Stimulated activated CD4-positive, alpha-beta T cell treated with anti-CD3 and anti-CD28 coated beads, Interleukin-4, amount 100 ng/mL, for 24 hours (primary cell): ENCODE measurements at places on chromosomes 2 and 18.

GRCh38 chr2:216463148-216463547 is 35.5 kb upstream of the RPL37A start:
- DNase-seq: no peak

DNA sequence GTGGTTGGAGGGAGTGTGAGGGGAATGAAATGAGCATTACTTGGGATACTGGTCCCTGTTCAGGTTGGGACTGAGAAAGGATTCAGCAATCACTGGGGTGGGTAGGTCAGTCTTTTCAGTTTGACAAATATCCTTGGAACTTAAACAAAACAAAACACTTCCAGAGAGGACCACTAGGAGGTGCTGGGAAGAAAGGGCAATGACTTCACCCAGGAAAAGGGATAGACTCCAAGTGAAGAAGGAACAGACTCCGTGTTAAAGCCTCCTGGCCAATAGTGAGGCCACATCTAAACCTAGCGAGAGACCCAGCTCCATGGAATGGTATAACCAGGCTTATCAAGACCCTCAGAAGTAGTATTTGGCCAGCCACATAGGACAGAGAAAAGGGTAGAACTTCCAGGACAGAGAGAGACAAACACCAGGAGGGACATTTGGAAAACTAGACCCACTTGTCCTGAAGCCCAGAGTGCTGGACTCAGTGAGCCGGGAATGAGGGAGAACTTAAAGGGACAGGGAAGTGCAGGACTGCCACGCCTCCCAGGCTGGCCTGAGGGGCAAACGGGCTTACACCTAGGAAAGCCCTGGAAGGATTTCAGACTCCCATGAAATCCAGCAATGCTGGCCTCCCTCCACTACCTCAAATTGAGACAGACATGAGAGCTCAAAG is 19.6 kb upstream of the KCNG3 start:
- no peak for DNase-seq

GRCh38 chr2:925309-925708 is 25.3 kb upstream of the SNTG2 start:
- no peak for DNase-seq

DNA sequence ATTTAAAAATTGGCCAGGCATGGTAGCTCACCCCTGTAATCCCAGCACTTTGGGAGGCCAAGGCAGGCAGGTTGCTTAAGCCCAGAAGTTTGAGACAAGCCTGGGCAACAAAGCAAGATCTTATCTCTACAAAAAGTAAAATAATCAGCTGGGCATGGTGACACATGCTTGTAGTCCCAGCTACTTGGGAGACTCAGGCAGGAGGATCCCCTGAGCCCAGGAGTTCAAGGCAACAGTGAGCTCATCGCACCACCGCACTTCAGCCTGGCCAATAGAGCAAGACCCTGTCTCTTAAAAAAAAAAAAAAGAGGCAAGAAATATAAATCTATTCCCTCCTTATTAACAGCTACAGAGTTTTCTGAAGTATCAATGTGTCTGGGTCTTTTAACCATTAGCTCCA is 51.9 kb downstream of the ESCO1 start:
- DNase-seq: no peak

- no peak for DNase-seq
Observed at GRCh38 chr2:64858541-64859311, 130.5 kb upstream of the SLC1A4 start.

- no peak for DNase-seq
Observed at GRCh38 chr2:227057060-227057459, 106.9 kb downstream of the COL4A4 start.

DNA sequence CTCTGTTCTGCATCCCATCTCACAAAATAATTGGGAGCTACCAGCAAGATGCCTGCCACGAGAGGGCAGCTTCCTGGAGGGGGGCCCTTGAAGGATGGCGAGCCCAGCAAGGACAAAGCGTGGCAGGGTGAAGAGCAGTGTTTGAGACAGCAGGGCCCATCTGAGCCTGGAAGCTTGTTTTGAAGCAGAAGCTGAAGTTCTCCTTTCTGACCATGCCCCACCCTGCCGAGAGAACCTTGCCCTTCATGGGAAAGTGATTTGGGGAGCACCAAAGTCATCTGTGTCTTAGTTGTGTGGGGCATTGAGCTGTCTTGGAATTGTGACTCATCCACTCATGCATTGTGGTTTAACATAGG is 216.3 kb downstream of the BCL11A start:
- DNase-seq: no peak

GRCh38 chr2:141630407-141630930 is 500.3 kb downstream of the LRP1B start:
- no peak for DNase-seq

DNA sequence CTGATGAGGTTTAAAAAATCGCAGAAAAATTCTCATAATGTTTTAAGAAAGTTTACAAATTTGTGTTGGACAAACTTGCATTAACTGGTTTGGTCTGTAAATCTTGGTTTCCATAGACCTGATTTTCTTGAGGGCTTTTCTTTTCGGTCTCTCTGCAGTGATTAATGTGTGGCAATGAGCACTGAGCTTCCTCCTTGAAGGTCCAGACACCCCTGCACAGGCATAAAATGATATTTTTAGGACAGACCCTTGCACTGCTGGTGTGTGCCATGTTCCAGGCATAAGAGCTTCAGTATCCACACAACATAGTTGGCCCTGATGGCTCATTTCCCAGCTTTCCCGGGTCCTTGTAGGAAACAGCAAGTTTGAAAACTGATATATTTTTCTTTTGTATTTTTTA is 33.7 kb downstream of the MRPL33 start:
- no peak for DNase-seq

DNA sequence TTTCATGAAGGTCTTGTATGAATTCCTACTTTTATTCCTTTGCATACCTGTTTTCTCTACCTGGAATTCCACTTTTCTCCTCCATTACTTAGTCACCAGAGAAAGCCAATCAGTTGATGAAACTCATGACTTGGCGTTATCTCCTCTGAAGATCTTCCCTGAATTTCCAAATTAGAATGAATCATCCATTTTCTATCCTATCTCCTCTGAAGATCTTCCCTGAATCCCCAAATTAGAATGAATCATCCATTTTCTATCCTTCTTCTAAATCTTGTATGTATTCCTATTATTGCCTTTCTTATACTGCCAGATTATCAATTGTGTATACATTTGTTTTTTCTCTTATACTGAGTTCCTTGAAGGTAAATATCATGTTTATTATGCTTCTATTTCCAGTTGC is 440.4 kb downstream of the CCDC85A start:
- DNase-seq: no peak

DNA sequence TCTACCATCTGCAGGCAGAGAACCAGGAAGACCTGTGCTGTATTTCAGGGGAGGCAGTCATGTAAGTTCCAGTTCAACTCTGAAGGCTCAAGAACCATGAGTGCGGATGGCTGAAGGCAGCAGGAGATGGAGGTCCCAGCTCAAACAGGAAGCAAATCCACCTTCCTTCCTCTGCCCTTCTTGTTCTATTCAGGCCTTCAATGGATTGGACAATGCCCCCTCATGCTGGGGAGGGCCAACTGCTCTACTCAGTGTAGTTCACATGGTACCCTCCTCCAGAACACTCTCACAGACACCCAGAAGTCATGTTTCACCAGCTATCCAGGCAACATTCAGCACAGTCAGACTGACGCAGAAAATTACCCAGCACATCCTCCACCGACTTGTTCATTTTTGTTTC is 39.1 kb upstream of the RAB31 start:
- no peak for DNase-seq

DNA sequence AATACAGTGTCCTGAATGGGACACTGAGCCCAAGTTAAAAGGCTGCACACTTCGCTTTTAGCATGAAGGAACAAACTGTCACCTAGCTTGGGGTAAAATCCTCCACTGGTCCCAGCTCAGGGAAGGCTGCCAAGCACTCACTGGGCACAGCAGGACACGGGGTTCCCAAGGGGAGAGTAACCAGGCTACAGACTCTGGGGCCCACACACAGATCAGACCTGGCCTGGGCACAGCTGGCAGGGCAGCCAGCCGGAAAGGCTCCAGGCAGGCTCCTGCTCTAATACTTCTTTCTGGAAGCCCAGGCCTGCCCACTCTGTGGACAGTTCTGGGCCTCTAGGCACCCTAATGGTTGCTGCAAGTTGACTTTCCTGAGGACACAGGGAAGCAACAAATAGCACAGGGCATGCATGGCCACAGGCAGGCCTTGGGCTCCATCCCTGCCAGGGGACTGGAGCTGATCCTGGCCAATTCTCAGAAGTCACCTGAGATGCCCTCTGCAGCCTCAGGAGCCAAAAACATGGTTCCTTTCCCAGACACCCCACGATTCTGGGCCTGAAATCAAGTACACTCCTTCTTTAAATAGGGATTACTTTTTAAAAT is 18.7 kb upstream of the SULT1C3 start:
- no peak for DNase-seq

DNA sequence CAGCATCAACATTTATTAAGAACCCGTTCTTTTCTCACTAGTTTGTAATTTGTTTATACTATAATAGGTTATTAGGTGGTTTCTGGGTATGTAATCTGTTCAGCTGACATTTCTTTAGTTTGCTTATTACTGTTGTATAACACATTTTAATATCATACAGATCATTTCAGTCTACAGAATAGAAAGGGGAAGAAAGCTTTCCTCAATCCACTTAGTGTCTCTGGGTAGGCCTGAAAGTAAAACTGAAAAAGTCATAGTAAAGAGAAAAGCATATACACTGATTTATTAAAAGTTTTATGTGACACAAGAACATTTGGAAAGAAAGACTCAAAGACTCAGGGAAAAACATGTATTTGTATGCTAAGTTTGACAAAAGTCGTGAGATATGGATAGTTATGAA is 16.8 kb upstream of the KCNJ3 start:
- no peak for DNase-seq

DNA sequence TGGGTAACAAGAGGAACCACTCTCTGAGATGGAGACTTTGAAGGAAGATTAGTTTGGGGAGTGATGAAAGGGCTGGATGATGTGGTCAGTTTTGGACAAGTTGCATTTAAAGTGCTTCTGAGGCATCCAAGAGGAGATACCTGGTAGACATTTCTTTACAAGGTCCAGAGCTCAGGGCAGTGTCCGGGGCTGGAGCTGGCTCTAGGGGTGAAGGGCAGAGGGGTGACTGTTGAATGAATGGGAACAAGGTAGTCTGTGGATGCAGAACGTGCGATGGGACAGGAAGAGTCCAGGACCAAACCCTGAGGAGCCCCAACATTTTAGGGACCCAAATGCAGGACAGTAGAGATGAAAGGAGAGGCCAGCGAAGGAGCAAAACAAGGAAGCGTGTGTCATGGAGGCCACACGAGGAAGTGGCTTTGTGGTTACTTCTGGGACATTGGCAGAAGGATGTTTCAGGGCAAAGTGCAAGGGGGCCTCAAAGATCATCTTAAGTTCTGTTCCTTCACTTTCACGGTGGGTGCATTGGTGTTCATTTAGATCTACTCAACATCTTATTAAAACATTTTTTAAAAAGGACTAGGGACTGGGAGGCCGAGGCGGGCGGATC is 13.6 kb upstream of the GPR35 start:
- no peak for DNase-seq

GRCh38 chr2:163338270-163338669 is 397.5 kb downstream of the FIGN start:
- no peak for DNase-seq

GRCh38 chr2:165905854-165906253 is 47.7 kb downstream of the TTC21B start:
- DNase-seq: no peak

- DNase-seq: peak; percentile 80
Observed at GRCh38 chr2:37585982-37586621, 85.3 kb downstream of the CDC42EP3 start.

DNA sequence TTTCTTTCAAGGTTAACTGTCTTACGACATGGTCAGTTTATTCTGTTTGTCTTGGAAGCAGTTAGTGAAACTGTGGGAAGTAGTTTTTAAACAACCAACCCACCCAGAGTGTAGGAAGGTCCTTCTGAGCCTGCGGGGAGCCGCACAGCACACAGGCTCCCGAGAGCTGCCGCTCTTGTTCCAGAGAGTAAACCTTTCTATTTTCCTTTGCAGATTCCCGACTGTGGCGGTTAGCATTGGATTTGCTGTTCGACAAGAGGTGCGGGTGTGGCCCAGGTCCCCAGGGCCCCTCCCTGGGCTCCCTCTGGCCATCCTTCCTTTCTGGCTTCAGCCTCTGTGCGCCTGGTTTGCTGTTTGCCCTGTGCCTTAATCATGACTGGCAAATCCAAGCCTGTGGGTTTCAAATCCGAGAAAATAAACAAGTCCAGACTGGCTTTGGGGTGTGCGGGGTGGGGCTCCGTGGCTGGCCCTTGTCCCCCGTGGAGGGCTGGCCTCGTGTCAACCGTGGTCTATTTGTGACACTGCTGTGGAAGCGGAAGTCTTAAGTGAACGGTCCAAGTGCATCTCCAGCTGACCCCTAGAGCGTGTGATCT is 30.7 kb downstream of the IMPA2 start:
- DNase-seq: no peak

- DNase-seq: no peak
Observed at GRCh38 chr2:11145350-11145749, 9.9 kb upstream of the SLC66A3 start.

GRCh38 chr2:71812736-71813135 is 334.9 kb downstream of the CYP26B1 start:
- DNase-seq: no peak

GRCh38 chr18:4276953-4277585 is 178.0 kb downstream of the DLGAP1 start:
- no peak for DNase-seq

- DNase-seq: no peak
Observed at GRCh38 chr2:158578703-158579330, 122.1 kb downstream of the PKP4 start.

- DNase-seq: no peak
Observed at GRCh38 chr2:25146896-25147295, 21.5 kb downstream of the POMC start.

GRCh38 chr2:177192788-177193187 is 19.8 kb upstream of the HNRNPA3 start:
- no peak for DNase-seq

- no peak for DNase-seq
Observed at GRCh38 chr2:159285433-159285832, 1.1 kb downstream of the WDSUB1 start.

- DNase-seq: no peak
Observed at GRCh38 chr2:16700551-16701259, 35.1 kb upstream of the CYRIA start.

GRCh38 chr2:85812094-85812735 is 58.4 kb downstream of the ATOH8 start:
- DNase-seq: no peak

- DNase-seq: no peak
Observed at GRCh38 chr2:151878204-151878603, 50.0 kb upstream of the ARL5A start.

- DNase-seq: no peak
Observed at GRCh38 chr2:222916229-222917197, 55.7 kb downstream of the ACSL3 start.

- DNase-seq: no peak
Observed at GRCh38 chr2:131115752-131116151, 10.6 kb downstream of the PLEKHB2 start.
